Skin of body (tissue), 3 donors: ENCODE measurements at places on chromosomes 7 and 10. TPM values are rescaled to one million over a fixed set of nuclear protein-coding genes. Genes with fewer than 3 reads are reported as not detected.

DNA sequence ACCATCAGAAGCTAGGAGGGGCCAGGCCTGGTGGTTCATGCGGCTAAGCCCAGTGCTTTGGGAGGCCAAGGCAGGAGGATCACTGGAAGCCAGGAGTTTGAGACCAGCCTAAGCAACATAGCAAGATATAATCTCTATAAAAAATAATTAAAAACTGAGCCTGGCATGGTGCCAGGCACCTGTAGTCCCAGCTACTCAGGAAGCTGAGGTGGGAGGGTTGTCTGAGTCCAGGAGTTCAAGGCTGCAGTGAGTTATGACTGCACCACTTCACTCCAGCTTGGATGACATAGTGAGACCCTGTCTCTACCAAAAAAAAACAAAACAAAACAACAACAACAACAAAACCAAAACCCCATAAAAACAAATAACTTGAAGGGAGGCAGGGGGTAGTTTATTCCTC, 172.9 kb upstream of the FAM171A1 start:
- no peak for DNase-seq

GRCh38 chr7:56007167-56007652, 42.8 kb downstream of the NIPSNAP2 start:
- no peak for DNase-seq

DNA sequence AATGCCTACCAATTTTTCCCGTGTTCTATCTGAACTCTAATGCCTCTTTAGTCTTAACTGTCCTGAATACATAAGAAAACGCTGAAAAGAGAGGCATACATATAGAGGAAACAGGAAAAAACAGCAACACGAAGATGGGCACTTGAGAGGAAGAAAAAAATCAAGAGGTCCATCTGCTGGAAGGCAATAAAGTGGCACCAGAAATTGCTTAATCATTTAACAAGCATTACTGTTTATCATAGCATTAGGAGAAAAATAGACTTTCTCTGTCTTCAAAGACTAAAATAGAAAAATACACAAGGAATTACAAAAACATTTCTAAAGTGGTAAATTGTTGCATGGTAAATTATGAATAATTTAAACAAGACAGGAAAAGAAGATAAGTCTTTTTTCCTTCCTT, 35.0 kb downstream of the NSUN6 start:
- DNase-seq = no peak

DNA sequence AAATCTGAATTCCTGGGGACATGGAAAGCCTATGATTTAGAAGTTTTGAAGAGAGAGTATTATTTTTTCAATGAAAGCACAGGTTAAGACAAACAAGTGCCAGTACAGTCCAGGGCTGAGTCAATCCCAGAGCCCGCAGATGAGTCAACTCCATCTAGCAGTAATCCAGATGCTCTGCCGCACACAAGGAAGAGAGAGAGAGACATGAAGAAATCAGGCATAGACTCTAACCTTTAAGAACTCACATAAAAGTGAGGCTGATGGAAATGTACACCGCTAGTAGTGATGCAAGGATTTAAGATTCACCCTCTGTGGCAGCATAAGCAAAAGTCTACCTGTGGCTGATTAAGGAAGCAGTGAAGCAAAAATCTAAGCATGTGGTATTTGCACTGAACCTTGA, 651.5 kb downstream of the TNS3 start:
- no peak for DNase-seq

Gene FAM24B
- total RNA-seq = 5.7 TPM
